CD4-positive, CD25-positive, alpha-beta regulatory T cell (primary cell): ENCODE measurements at places on chromosomes 16 and 17. TPM values are rescaled to one million over a fixed set of nuclear protein-coding genes. Genes with fewer than 3 reads are reported as not detected.

GAS7 gene
- total RNA-seq = 0.76 TPM

DPEP1 gene
- not detected for total RNA-seq

SENP3 gene
- total RNA-seq = 30.7 TPM

TTYH2 gene
- 23.3 TPM for total RNA-seq

CEMP1 gene
- total RNA-seq = 0.27 TPM
